ENCODE measurements at places on chromosomes 4 and X.

DNA sequence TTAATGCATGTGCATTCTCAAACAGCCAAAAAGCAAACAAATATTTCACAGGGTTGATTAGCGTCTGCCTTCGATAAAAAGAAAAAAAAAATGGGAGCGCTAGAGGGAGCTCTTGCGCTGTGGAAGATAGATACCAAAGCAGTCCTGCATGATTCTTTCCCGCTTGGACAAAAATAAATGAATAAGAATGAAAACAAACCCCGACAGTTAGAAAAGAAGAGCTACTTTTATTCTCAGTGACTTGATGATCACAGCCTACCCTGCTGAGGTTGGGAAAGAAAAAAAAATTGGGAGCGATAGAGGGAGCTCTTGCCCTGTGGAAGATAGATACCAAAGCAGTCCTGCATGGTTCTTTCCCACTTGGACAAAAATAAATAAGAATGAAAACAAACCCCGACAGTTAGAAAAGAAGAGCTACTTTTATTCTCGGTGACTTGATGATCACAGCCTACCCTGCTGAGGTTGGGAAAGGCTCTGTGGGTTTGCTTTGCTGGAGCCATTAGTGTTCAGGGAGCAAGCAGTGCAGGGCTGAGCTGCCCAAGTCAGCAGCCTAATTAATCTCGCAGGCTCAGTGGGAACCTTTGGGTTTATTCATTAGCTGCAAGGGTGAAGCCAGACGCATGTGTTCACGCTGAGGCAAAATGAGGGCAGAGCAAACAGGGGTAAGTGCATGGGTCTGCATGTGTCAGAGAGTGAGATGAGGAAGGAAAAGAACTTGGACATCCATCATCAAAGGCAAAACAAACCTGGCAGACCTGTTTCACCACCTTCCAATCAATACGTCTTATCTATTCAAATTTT, 249.3 kb upstream of the PRKX start:
- no peak for DNase-seq

- no peak for DNase-seq
These were observed 23.8 kb downstream of the RAPGEF2 start for GRCh38 chr4:159126716-159127115.

- no peak for DNase-seq
These were observed 49.5 kb downstream of the GK start for GRCh38 chrX:30702736-30703135.

DNA sequence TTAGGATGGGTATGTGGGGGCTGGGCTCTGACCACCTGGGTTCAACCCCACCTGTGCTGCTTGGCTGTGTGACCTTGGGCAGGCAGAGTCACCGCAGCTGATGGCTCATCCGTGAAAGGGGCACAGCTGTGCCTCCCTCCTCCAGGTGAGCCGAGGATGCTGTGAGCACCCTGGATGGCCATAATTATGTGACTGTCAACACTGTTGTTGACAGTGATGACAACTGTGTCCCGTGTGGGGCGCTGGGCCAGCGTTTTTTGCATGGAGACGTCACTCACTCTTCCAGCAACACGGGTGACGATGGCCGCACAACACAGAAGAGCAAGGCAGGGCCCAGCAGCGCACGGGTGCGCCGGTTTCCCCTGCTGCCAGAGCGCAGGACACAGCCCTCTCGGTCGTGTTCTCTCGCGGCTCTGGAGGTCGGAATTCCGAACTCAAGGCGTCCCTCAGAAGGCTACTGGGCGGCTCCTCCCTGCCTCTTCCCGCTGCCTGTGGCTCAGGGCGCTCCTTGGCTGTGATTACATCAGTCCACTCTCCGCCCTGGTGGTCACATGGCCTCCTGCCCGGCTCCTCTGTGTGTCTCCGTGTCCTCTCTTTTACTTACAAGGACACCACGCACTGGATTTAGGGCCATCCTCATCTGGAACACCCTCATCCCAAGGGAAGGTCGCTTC, 1.3 kb downstream of the SH3TC1 start:
- DNase-seq: no peak

DNA sequence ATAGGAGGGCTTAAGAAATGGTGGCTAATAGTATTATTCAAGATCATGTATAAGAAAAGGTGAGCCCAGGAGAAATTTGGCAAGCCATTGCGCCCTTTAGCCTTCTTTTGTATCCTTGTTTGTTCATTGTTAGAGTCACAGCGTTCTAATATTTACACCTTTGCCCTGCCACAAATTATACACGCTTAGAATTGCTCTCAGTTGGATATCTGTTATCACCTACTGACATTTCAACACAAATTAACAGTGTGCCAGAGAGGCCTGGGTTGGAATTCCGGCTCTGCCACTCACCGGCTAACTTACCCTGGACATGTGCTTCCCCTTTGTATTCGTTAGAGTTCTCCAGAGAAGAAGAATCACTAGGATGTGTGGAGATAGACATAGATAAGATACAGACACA, 148.7 kb upstream of the KIT start:
- no peak for DNase-seq

GRCh38 chr4:129926936-129927335, 831.0 kb downstream of the C4orf33 start:
- no peak for DNase-seq

GRCh38 chr4:153292897-153293741, 51.4 kb upstream of the MND1 start:
- DNase-seq: no peak

DNA sequence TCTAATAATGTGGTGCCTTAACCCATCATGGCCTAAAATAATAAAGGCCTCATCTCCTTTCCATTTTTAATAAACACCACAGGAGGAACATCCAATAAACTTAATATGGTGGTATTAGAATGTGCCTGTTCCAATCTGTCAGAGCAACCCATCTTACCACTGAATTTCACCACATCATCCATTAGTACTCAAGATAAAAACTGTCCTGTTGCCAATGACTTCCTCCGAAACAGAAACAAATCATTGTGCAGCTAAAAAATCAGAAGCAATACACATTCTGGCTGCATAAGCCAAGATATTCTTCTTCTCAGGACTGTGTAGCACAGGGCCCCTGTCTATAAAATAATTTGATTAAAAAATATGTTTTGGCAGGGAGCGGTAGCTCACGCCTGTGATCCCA, 18.5 kb downstream of the TLR10 start:
- no peak for DNase-seq

GRCh38 chr4:8478801-8479744, 38.5 kb downstream of the TRMT44 start:
- DNase-seq: no peak

DNA sequence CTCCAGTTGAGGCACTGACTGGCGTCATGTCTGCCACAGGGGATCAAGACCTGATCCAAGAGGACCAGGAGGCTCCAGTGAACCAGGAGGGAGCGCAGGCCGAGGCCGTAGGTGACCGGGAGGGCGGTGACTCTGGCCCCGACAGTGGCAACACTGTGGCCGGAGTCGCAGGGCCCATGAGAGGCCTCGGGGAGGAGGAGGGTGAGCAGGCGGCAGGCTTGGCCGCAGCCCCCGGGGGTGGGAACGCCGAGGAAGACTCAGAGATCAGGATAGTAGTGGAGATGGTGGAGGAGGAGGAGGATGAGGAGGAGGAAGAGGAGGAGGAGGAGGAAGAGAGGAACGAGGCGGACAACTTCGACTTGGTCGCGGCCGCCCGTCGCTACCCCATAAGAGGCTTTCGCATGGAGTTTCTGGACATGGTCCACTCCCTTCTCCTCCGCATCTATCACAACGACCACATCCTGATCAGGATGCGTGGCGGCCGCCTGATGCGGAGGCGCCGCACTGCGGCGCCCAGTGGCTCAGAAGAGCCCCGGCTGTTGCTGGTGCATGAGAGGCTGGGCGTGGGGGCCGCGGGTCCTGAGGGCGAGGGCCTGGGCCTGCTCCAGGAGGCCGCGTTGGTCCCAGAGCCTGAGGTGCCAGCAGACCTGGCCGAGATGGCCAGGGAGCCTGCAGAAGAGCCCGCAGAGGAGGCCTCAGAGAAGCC, 560 bp downstream of the CT47C1 start:
- no peak for DNase-seq

DNA sequence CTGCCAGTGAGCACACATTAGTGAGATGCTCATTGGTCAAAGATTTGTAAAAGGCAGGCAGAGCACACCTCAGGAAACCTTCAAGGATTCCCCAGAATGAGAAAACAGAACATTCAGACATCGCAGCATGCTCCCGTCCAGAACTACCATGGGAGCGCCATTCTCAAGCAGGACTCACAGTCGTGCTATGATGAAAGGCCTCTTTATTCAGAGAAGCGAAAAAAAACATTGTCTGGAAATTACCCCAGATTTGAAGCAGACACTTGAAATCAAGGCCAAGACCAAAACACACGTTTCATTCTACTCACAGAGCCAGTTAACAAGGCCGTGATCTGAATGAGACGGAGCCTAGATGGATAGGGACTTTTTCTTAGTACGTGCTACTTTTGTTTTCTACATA, 961.8 kb upstream of the TENM3 start:
- no peak for DNase-seq

- DNase-seq: no peak
These were observed 84.2 kb downstream of the SLC2A9 start for GRCh38 chr4:9937078-9937477.

DNA sequence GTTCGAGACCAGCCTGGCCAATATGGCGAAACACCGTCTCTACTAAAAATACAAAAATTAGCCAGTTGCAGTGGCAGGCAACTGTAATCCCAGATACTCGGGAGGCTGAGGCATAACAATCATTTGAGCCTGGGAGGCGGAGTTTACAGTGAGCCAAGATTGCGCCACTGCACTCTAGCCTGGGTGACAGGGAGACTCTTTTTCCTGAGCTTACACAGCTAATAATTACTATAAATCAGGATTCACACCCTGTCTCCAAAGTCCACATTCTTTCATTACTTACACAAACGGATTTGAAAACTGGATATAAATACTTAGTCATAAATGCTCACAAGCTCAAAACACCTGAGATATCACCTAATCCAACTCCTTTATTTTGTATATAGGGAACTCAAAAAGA, 151.6 kb downstream of the LRBA start:
- DNase-seq: no peak

DNA sequence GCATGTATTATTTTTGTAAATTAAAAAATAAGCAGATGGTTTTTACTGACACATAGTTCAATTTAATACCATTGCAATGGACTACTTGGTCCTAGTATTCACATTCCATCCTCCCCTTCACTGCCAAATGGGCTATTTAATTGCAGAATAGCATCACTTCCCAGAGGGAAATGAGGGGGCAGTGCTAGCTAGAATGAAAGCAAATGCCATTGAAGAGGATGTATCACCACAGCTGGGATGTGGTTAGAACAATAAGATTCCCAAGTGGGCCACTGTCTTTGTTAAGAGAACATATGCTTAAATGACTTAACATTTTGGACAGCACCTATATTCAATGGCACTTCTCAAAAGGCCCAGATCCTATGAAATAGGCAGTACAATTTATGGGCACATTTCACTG, 224.7 kb downstream of the RBMX2 start:
- no peak for DNase-seq

DNA sequence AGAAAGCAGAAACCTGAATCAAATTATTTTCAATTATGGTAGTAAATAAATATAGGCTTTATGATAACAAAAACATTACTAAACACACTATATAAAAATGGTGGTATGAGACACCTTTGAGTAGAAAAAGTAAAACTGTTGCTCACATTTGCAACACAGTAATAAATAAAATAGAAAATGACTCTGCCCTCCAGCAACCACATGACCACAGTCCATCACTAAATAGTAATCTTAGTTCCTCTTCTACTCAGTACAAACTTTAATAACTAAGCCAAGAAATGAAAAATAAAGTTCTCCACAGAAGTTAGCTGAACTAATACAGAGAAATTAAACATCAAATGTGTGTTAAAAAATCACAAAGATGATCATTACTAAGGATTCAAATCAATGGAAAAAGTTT, 108.5 kb downstream of the ADGRA3 start:
- no peak for DNase-seq

GRCh38 chrX:30627818-30628652, 25.2 kb upstream of the GK start:
- DNase-seq: no peak

- DNase-seq: no peak
These were observed 45.5 kb downstream of the METTL14 start for GRCh38 chr4:118730683-118731082.

GRCh38 chrX:40581336-40581920, 658 bp downstream of the ATP6AP2 start:
- DNase-seq: no peak

GRCh38 chrX:41481264-41482109, 34.3 kb downstream of the NYX start:
- no peak for DNase-seq

DNA sequence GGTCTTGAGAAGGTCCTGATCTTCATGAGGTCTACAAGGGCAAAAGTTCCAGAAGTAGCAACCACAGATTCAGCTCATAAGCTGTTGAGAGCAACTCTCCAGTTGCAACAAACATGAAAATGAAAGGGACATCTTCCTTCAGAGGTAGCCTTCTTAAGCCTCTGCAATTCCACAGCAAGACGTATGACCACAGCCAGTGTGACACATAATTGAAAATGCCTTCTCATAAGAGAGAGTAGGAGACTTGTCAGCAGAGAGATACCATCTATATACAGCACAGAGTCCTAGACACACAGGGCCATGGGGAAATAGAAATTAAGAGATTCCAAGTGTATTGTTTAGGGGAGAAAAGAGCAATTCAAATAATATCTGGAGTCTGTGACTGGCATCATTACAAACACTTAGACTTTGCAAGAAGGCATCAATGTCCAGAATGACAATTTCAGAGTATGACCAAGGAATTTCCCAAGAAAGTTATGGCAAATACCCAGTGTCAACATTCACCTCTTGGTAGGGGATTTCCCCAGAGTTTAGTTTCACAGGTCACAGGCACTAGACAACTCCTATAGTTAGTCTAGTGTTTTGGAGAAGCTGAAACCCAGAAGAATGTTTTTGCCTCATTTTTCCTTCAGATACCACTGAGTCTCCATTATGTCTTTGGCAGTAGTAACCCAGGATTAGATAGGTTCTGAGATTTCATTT, 340.3 kb downstream of the ZNF674 start:
- DNase-seq: no peak

DNA sequence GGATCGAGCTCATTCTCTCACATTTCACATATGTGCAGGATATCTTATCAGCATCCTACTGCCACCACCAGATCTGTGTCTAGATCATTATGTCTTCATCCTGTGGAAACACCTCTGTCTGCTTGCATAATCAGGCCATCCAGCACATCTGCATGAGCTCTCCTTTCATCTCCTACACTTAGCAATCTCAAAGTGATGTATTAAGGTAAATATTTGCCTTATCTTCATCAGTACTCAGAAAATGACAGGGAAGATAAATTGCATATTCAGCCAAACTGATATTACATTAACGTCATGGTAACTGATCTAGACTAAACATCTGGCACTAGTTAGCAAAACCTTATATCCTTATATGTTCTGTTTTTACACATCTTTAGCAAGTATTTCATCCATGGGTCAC, 207.3 kb upstream of the PABPC4L start:
- DNase-seq: no peak

All from activated T-cell treated with anti-CD3 and anti-CD28 coated beads for 4 hours (primary cell).